ENCODE measurements at places on chromosomes 16 and 17.

GRCh38 chr16:14564323-14564722 lies 65.7 kb downstream of the PARN start:
- DNase-seq, result peak; percentile 64

DNA sequence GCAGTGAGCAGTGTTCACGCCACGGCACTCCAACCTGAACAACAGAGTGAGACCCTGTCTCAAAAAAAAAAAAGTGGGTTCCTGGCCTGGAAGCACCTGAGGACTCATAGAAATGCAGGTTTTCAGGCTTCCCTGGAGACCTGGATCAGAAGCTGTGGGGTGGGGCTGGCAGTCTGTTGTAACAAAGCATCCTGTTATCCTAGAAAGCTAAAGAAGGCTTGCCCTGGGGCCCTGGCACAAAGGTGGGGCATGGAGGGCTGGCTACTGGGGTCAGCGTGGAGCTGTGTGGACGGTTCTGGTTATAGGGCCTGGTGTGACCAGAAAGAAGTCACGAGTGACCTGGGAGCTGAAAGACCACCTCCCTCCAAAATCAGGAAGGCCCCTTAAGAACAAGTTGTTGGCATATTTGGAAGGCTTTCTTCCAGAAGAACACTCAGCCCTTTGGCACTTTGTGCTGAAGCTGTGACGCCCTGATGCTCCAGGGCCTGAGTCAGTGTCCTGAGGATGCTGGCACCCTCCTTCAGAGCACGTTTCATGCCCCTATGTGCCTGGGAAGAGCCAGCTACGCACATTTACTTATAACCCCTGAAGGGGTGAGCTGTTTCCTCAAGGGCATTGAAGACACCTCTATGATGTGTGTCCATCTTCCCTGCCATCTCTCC lies 6.2 kb downstream of the CRISPLD2 start:
- DNase-seq, result no peak

GRCh38 chr17:82012640-82013295 lies 9.9 kb downstream of the CENPX start:
- DNase-seq, result no peak

DNA sequence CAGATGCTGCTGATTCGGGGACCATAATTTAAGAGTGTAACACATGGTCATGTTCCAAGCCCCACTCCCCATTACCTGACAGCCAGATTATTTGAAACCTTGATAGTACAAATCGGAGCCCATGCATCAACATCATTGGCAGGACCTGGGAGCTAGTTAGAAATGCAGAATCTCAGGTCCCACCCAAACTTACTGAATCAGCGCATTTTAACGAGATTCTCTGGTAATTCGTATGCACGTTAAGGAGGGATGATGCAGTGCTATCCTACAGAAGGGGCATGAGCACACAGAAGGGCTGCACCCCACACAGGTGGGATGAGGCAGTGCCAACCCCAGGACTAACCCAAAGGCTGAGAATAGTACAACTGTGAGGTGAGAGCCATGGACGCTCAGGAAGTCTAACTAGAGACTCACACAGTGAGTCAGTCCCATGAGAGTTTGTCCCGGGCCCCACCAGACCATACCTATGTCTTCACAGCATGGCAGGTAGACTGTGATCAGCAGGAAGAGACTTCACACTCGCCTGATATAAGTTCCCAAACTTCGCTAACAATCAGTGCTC lies 64.9 kb downstream of the ZNF18 start:
- no peak for DNase-seq

GRCh38 chr17:7441266-7441665 lies 2.0 kb downstream of the FGF11 start:
- DNase-seq, result no peak

- no peak for DNase-seq
Observed at GRCh38 chr16:78679546-78679945, 580.1 kb downstream of the WWOX start.

DNA sequence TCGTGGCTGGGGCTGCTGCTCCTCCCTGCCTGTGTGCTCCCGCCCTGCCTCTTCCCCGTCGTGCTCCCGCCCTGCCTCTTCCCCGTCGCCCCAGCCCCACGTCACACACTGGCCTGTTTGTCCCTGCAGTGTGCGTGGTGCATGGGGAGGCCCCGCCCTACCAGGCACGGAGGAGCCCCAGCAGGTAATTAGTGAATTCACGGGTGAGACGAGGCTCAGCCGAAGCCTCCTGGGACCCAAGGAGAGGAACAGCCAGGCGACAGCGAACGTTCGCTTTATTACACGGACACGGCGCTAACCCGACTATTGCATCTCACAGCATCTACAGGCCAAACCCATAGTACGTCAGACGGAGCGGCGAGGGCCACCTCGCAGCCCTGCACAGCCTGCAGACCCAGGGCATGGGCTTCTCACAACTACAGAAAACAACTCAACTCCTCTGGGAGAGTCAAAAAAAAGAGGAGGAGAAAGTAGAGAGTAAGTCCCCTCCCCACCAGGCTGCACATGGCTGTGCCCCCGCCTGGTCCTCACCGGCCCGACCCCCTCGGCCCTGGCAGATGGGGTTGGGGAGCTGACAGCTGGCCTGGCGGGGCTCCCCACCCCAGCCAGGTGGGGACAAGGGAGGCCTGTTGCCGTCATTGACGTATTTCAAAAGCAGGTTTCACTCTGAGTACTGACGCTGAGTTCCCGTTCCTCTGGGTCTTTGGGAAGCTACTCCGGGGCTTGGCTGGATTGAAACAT lies 4.3 kb upstream of the PABPN1L start:
- DNase-seq, result no peak

DNA sequence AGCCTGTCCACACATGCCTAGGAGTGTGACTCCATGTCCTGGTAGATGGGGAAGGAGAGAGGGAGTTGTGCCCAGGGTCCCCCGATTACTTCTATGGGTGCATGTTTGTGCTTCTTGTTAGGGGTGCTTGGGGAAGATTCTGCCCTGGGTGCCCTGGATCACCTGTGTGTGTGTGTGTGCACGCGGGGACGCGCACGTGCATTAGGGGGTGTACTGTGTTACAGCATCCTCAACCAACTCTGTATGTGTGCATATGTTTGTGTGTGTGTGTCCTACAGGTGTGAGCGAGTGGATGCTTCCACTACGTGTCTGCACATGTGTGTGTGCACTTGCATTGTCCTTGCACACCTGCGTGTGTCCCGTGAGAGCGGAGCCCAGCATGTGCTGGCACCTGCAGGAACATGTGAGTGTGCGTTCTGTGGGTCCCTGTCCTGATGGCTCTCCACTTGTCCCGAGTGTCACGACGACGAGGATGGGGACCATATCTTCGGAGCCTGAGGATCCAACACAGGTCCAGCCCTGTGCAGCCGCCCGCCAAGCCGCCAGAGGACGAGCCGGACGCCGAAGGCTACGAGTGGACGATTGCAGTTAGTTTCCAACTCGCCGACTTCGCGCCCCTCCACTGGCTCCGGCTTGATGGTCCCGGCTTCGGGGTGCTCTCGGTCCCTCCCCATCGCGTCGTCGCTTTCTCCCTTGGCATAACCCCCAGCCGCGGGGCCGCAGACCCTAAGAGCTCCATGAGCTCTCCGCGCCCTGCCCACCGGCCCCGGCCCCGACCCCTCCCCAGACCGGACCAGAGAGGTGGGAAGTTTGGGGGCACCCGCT lies 6.0 kb upstream of the TBC1D3B start:
- peak; percentile 64 for DNase-seq

- DNase-seq, result peak; percentile 45
Observed at GRCh38 chr17:13601322-13601775, 380 bp downstream of the HS3ST3A1 start.

DNA sequence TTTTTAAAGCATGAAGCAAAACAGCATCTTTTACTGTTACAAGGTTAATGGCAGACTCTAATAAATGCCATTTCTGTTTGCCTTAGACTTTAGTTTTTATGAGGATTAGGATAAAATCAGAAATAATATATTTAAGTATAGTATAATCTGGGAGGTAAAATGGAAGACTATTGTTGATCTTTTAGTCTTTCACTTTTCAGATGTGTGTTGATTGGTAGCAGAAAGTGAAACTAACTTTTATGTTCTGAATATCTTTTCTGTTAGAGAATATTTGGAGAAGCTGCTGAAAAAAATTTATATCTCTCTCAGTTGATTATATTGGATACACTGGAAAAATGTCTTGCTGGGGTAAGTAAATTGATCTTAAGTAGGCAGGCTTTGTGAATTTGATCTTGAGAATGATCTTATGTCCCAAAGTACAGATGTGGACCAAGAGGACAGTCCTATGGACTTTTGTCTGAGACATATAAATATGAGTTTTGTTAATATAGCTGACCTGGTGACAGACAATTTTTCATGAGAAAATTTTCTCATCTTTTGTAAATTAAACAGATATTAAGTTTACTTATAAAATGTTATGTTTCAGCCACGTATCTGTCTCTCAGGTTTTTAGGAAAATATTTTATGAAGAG lies 64.1 kb downstream of the NF1 start:
- no peak for DNase-seq

- DNase-seq, result no peak
Observed at GRCh38 chr17:78214706-78215061, 631 bp downstream of the BIRC5 start.

DNA sequence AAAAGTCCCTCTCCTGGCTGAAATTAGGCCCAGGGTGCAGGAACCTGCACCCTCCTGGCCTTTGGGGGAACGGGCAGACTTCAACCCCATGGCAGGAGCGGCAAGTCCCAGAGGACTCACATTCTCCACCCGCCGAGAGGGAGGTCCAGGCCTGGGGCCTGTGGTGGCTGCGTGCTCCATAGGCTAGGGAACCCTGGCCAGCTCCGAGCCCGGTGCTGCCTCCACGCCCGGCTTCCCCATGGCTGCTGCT lies 130 bp downstream of the CCDC78 start:
- no peak for DNase-seq

DNA sequence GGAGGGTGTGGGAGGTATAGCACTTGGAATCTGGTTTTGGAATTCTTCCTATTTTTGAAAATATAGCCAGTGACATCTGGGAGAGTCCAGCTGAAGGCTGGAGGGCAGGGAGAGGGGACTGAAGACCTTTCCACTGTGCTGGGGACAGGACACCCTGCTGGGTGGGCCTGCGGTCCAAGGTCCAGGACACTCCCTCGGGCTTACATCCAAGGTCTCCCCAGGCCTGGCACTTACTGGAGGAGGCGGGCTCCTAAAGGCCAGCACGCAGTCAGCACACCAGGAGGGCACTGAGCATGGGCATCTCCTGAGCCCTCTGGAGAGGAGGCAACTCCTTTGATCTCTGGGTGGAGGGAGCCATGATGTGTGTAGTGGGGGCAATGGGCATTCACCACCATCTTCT lies 35.5 kb upstream of the ETV4 start:
- no peak for DNase-seq

DNA sequence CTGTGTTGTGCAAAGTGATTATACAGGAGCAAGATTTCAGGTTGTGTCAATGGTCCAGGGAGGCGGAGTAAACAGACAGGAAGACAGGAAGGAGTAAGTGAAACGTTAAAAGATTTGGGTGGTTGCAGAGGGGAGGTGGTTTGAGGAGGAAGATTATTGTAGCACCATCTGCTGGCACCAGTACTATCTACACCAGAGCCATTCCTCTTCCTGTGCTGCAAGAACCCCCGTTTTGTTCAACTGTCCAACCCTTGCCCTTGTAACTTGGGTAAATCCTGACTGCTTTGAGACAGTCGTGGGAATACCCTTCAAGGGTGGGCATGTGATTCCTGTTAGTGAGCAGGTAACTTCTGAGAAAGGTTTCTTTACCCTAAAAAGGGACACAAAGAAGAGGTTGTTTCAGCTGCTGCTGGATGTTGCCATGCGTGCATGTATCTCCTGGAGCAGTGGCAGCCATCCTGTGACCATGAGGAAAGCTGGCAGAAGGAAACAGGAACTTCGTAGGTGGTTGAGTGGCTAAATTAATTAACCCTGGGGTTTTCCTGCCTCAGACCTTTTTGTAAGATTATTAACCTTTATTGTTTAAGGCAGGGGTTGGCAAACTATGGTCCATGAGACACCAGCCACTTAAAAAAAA lies 124.1 kb downstream of the PRKCA start:
- DNase-seq, result no peak

- DNase-seq, result no peak
Observed at GRCh38 chr17:1029922-1030644, 33.2 kb downstream of the TIMM22 start.

DNA sequence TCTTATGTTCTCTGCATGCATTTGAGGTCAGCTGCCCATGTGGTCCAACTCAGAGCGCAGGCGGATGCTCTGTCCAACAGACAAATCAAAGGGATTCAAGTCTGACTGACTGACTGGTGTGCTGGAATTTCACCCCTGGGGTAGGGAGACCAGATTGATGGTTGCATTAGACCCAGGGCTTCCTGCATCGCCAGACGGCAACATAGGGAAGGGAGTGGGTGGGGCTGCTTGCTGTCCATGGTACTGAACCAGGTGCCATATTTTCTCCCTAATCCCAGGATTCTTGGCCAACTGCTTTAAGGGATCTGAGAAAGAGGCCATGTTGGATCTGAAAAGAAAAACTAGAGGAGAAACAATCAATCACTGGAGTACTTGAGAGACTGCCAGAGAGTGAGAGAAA lies 332.0 kb downstream of the XYLT1 start:
- no peak for DNase-seq

DNA sequence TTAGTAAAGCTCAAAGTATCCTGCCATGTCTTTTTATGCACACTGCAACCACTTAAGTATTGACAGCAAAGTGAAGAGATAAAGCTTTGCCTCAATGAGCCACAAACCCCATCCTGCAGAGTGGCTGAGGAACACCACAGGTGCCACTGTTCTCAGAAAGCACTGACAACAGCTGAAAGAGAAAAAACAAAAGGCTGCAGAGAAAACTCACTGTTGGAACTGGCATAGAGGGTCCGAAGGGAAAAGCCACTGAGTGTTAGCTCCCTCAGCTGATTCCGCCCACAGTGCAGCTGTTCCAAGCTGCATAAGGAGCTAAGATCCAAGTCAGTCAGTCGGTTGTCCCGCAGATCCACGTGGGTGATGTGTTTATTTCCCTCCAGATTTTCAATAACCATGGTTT lies 48.3 kb downstream of the PHLPP2 start:
- DNase-seq, result no peak

- peak; percentile 11 for DNase-seq
Observed at GRCh38 chr17:6753006-6753445, 2.8 kb upstream of the XAF1 start.

- no peak for DNase-seq
Observed at GRCh38 chr16:48421741-48422140, 36.5 kb upstream of the SIAH1 start.

DNA sequence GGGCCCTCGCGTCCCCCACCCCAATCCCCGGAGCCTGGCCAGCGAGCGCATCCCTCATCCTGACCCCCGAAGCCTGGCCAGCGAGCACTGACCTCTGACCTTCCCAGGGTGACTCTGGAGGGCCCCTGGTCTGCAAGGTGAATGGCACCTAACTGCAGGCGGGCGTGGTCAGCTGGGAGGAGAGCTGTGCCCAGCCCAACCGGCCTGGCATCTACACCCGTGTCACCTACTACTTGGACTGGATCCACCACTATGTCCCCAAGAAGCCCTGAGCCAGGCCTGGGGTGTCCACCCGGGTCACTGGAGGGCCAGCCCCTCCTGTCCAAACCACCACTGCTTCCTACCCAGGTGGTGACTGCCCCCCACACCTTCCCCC lies 2.3 kb downstream of the TPSD1 start:
- DNase-seq, result no peak

DNA sequence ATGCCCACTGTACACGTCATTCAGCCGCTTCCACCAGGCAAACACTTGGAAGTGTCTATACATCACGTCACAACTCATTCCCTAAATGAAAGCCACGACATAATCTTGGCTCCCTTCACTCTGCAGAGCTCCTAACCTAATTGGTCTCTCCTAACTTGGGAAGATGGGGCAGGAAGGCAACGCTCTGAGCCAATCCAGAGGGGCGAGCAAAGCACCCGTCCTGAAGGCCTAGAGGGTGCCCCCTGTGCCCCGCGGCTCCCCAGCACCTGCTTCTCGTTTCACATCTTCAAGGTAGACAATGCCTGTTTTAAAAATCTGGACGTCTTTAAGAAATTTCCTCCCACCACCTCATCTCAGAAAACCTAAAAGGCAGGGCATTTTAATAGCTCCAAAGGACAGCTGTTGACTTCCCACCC lies 1.0 kb downstream of the CSNK2A2 start:
- DNase-seq, result peak; percentile 7

Measured in hepatocyte (in vitro differentiated cells).